ENCODE measurements at places on chromosomes 4 and X. TPM values are rescaled to one million over a fixed set of nuclear protein-coding genes. Genes with fewer than 3 reads are reported as not detected.

The GLUD2 gene
- 0.32 TPM for polyA plus RNA-seq

The CT83 gene
- not detected for polyA plus RNA-seq

The SLC6A14 gene
- not detected for polyA plus RNA-seq

The SOWAHB gene
- polyA plus RNA-seq = 0.03 TPM

The HELT gene
- not detected for polyA plus RNA-seq

The ESX1 gene
- polyA plus RNA-seq = not detected

The TEX13D gene
- polyA plus RNA-seq = not detected

The FDCSP gene
- polyA plus RNA-seq = not detected

The FGG gene
- polyA plus RNA-seq = 0.04 TPM

The SMIM10 gene
- polyA plus RNA-seq = 2.7 TPM

GRCh38 chr4:48898733-48899431, 7.7 kb downstream of the OCIAD2 start:
- H3K36me3 ChIP-seq = no peaks in the 10 kb centered on the region
- H3K4me3 ChIP-seq = no peak overlapping the region
- no peaks in the 10 kb centered on the region for H3K27me3 ChIP-seq
- no peak for DNase-seq
- H3K27ac ChIP-seq = no peak overlapping the region

GRCh38 chrX:17374619-17375366, at the start of gene NHS:
Gene NHS (plus strand): TSS chrX:17375200. CDS start chrX:17375758, 558 bp downstream.
- H3K27me3 ChIP-seq = peaks cover 2% of the 10 kb centered on the region
- H3K4me1 ChIP-seq = no peaks in the 10 kb centered on the region
- peak within 1 kb of the TSS; percentile 63 for H3K4me3 ChIP-seq

DNA sequence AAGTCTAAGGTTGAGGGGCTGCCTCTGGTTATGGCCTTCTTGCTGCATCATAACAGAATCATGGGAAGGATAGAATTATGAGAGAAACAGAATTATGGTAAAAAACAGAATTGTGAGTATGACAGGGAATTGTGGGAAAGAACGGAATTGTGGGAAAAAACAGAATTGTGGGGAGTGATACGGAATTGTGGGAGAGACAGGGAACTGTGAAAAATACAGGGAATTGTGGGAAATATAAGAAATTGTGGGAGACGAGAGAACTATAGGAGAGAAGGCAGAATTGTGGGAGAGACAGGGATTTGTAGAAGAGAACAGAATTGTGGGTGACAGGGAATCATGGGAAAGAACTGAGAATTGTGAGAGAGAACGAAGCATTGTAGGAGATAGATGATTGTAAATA, 159.1 kb downstream of the FRMPD4 start:
- H3K36me3 ChIP-seq = no peaks in the 10 kb centered on the region
- DNase-seq = no peak
- H3K4me1 ChIP-seq = no peaks in the 10 kb centered on the region
- no peak overlapping the region for H3K27ac ChIP-seq

GRCh38 chr4:10662937-10663336, 21.6 kb downstream of the CLNK start:
- H3K27me3 ChIP-seq = no peaks in the 10 kb centered on the region
- H3K4me3 ChIP-seq = no peak overlapping the region
- H3K4me1 ChIP-seq = no peaks in the 10 kb centered on the region
- H3K36me3 ChIP-seq = no peaks in the 10 kb centered on the region
- H3K27ac ChIP-seq = no peak overlapping the region

DNA sequence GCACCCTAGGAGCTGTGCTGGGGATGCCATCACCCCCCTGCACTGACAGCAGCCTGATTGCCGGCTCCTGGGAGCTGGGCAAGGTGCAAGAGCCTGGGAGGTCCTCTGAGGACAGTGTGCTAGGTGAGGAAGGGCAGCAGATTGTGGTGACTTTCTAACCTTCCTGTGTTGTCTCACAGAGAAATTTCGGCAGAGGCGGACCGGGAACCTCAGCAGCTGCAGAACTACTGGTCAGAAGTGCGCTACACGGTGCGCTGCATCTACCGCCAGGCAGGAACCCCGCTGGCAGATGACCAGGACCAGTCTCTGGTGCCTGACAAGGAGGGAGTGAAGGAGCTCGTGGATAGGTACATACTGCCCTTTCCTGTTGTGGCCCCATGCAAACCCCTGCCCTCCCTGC, 89.8 kb downstream of the FAM193A start:
- H3K36me3 ChIP-seq = peaks cover 3% of the 10 kb centered on the region
- no peak for DNase-seq
- H3K27me3 ChIP-seq = no peaks in the 10 kb centered on the region
- peaks cover 10% of the 10 kb centered on the region for H3K4me1 ChIP-seq

- H3K27ac ChIP-seq = no peak overlapping the region
- H3K4me1 ChIP-seq = no peaks in the 10 kb centered on the region
- no peak overlapping the region for H3K4me3 ChIP-seq
- no peaks in the 10 kb centered on the region for H3K27me3 ChIP-seq
These were observed 1015.7 kb downstream of the FSTL5 start for GRCh38 chr4:161148051-161148450.

DNA sequence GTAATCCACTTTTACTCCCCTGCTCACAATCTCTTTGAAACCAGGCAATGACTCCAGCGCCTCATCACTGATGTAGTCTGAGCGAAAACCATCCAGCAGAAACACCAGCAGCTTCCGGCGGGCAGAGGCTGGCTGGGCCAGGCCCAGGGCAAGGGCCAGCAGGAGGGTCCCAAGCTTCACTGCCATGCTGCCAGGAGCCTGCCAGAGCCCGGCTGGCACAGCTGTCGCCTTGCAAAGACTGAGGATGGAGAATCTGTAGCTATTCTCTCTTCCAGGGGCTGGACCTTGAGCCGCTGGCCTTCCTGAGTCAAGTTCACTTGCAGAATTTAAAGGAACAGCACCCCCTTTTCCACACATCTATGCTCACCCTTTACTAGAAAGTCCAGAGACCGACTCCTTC, at the start of gene ENPP6:
Gene ENPP6, minus strand, starts transcription at position 240 of the 400 bp plus-strand sequence. Its CDS starts 54 bp downstream, at position 186.
- no peak within 1 kb of the TSS for H3K4me3 ChIP-seq
- no peaks in the 10 kb centered on the region for H3K36me3 ChIP-seq
- no peak within 1 kb of the TSS for H3K27ac ChIP-seq
- no peak for DNase-seq
- no peaks in the 10 kb centered on the region for H3K4me1 ChIP-seq

DNA sequence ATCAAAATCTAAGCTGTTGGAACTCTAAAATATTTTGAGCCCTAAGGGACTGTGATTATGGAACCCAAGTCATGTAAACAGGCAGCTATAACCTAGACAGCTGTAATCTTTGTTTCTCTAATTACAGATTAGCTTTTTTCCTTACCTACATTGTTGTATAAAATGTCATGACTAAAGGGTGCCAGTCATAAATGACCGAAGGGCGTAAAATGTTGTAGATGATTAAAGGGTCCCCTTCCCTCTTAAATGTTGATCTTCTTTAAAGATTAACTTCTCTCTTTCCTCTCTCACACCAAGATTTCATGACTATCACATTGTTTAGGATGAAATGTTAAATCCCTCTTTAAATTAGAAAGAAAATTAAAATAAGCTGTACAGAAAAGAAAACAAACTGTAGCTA, 659.4 kb upstream of the NR3C2 start:
- no peaks in the 10 kb centered on the region for H3K27me3 ChIP-seq
- no peak overlapping the region for H3K27ac ChIP-seq
- no peak overlapping the region for H3K4me3 ChIP-seq
- no peaks in the 10 kb centered on the region for H3K36me3 ChIP-seq
- H3K4me1 ChIP-seq = no peaks in the 10 kb centered on the region
- DNase-seq = no peak

DNA sequence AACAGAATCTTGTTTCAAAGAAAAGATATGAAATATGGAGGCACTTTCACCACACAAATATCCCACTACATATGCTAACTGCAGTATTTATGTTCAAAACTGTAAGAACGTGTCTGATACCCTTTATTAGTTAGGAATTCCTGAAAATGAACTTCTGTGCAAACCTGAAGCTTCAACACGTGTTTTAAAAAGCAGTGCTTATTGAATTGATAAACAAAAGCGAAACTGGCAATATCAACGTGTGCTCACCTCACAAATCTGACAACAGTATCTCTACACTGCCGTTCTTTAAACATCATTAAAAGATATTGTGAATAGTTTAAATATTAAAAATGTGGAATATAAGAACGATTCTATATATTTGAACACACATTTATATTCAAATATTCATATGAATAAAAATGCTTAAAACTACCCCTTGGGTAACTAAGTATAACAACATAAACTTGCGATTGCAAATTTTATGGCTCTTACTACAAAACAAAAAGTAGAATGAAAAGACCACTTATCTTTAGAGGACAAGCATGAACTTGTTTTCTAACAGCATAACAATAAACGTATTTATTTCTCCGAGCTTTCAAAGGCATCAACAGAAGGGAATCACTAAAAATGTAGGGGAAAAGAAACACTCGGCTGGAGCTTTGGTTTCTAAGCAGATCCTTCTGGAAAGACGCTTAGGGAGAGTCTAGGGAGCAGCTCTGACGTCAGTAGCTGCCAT, at the start of gene LRP2BP:
Gene LRP2BP, minus strand, starts transcription at position 687 of the 718 bp plus-strand sequence. CDS start 17,738 bp downstream, outside the sequence.
- H3K4me3 ChIP-seq = peak within 1 kb of the TSS; percentile 84
- no peak for DNase-seq
- peaks cover 15% of the 10 kb centered on the region for H3K4me1 ChIP-seq
- no peaks in the 10 kb centered on the region for H3K27me3 ChIP-seq
- H3K36me3 ChIP-seq = no peaks in the 10 kb centered on the region

- no peaks in the 10 kb centered on the region for H3K4me1 ChIP-seq
- DNase-seq = no peak
- no peak overlapping the region for H3K4me3 ChIP-seq
- H3K27ac ChIP-seq = no peak overlapping the region
- H3K36me3 ChIP-seq = no peaks in the 10 kb centered on the region
- H3K27me3 ChIP-seq = no peaks in the 10 kb centered on the region
These were observed 15.9 kb upstream of the COX7B2 start for GRCh38 chr4:46924789-46925529.

DNA sequence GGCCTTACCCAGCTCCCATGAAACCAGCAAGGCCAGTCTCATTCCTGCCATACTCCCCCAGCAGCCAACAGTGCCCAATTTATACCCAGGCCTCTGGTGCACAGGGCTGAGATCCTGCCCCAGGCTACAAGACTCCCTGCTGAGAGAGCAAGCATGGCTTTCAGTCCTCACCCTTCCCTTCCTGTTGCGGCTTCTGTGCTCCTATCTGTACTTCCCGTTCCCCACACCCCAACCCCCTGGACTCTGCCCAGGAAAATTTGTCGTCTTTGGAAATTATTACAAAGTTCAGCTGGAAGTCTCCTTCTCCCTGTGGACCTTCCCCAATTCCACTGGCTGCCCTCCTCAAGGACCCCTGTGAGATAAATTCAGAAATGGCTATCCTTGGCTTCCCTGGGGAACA, 84.1 kb upstream of the GK2 start:
- no peaks in the 10 kb centered on the region for H3K36me3 ChIP-seq
- no peak overlapping the region for H3K27ac ChIP-seq
- H3K4me1 ChIP-seq = no peaks in the 10 kb centered on the region

- H3K36me3 ChIP-seq = no peaks in the 10 kb centered on the region
- H3K27ac ChIP-seq = no peak overlapping the region
- no peaks in the 10 kb centered on the region for H3K4me1 ChIP-seq
- no peaks in the 10 kb centered on the region for H3K27me3 ChIP-seq
- DNase-seq = no peak
These were observed 140.2 kb upstream of the PJA1 start for GRCh38 chrX:69305333-69306062.

GRCh38 chrX:123088930-123089329, 95.1 kb upstream of the GRIA3 start:
- H3K36me3 ChIP-seq = no peaks in the 10 kb centered on the region
- DNase-seq = no peak
- no peaks in the 10 kb centered on the region for H3K4me1 ChIP-seq
- H3K27ac ChIP-seq = no peak overlapping the region

- no peaks in the 10 kb centered on the region for H3K36me3 ChIP-seq
- peaks cover 18% of the 10 kb centered on the region for H3K4me1 ChIP-seq
These were observed 307.9 kb upstream of the F9 start for GRCh38 chrX:139222511-139223200.

DNA sequence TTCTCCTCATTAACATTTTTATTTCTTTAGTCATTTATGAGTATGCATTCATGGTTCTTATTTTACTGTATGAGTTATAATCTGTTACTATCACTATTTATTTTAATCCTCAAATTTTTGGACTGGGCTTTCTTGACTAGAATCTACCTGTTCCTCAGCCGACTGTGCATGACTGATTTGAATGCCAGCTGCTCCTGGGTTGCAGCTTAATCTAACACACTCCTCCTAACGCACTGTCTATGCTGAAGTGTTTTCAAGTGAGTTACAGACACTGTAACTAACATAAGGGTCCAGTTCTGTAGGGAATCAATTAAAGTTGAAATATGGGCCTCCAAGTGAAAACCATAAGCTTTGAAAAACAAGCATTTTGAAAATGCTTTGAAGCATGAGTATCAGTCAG, 137.4 kb upstream of the ARSJ start:
- no peaks in the 10 kb centered on the region for H3K27me3 ChIP-seq
- no peak overlapping the region for H3K27ac ChIP-seq
- H3K36me3 ChIP-seq = no peaks in the 10 kb centered on the region
- H3K4me3 ChIP-seq = no peak overlapping the region
- H3K4me1 ChIP-seq = no peaks in the 10 kb centered on the region

DNA sequence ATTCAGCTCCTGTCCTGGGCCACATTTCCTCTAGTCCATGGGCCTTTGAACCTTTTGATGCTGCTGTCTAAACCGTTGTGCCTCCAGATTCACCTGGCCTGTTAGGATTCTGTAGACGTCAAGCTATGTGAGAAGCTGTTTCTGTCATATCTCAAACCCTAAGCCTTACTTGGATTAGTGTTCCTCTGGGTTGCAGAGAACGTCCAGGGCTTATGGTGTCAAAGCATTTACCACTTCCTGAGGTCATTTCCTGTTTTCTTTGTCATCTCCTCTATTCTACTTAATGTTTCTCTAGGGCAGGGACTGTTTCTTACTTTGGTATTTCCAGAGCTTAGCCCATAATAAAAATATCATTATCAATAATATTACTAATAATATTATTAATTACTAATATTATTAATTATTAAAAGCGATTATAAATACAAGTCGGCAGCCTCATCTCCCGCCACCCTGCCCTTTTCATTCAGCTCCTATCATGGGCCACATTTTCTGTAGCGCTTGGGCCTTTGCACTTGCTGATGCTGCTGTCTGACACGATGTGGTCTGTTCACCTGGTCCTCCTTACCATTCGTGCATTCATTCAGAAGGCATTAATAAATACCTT, 19.1 kb downstream of the PRIMPOL start:
- DNase-seq = no peak
- no peak overlapping the region for H3K4me3 ChIP-seq
- H3K27me3 ChIP-seq = no peaks in the 10 kb centered on the region
- no peak overlapping the region for H3K27ac ChIP-seq

DNA sequence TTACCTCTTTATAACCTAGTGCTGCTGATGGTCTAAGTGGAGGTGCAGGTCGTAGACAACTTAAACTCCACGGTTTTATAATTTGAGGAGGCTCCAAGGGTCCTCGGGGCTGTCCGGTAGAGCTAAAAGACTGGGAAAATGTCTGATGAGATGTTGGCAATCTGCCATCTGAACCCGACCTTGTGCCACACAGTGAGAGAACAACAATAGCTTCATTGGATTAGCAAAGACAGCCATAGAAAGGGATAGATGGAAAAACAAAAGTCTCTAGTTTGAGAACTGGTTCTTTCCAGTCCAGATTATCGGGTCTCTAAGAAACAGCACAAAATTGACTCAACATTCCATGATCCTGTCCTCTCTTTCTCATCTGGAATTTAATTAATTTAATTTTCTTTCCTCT, 31.6 kb downstream of the CD40LG start:
- H3K27me3 ChIP-seq = no peaks in the 10 kb centered on the region
- DNase-seq = no peak
- H3K4me3 ChIP-seq = no peak overlapping the region
- H3K36me3 ChIP-seq = peaks cover 2% of the 10 kb centered on the region
- H3K4me1 ChIP-seq = no peaks in the 10 kb centered on the region

GRCh38 chr4:39682138-39682537, 15.8 kb upstream of the UBE2K start:
- H3K4me3 ChIP-seq = no peak overlapping the region
- H3K27me3 ChIP-seq = no peaks in the 10 kb centered on the region
- H3K4me1 ChIP-seq = no peaks in the 10 kb centered on the region
- H3K36me3 ChIP-seq = no peaks in the 10 kb centered on the region
- no peak overlapping the region for H3K27ac ChIP-seq

Measured in psoas muscle (tissue), 8 donors.